Stomach (tissue), 19 donors: ENCODE measurements at places on chromosomes 5 and 9. TPM values are rescaled to one million over a fixed set of nuclear protein-coding genes. Genes with fewer than 3 reads are reported as not detected.

DNA sequence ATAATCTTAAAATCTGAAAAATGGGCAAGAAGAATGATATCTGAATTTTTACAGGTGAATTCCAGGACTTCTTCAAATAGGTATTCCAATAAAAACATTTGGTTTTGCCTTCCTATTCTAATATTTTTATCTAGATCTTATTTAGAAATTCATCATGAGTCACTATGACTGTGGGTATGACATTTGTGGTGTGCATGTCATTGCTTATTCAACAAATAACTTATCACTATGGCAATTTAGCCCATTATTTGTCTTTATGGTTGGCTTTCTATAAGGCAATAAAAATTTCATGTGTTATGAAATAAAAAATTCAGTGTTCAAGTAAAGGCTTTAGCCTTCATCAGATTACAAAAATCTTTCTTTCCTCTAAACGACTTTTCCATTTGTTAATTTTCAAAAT, 1139.6 kb upstream of the NUDT12 start:
- no peak overlapping the region for H3K4me3 ChIP-seq
- no peaks in the 10 kb centered on the region for H3K27me3 ChIP-seq
- H3K27ac ChIP-seq, result no peak overlapping the region
- no peaks in the 10 kb centered on the region for H3K36me3 ChIP-seq

The CRHBP gene
- total RNA-seq, result not detected

- no peaks in the 10 kb centered on the region for H3K4me1 ChIP-seq
- no peak overlapping the region for H3K4me3 ChIP-seq
- no peak for DNase-seq
- H3K36me3 ChIP-seq, result no peaks in the 10 kb centered on the region
These were observed 32.4 kb downstream of the MUSK start for GRCh38 chr9:110700953-110701352.

GRCh38 chr9:17958363-17958762, 379.5 kb downstream of the SH3GL2 start:
- no peak overlapping the region for H3K4me3 ChIP-seq
- no peak overlapping the region for H3K27ac ChIP-seq
- DNase-seq, result no peak
- H3K4me1 ChIP-seq, result no peaks in the 10 kb centered on the region

DNA sequence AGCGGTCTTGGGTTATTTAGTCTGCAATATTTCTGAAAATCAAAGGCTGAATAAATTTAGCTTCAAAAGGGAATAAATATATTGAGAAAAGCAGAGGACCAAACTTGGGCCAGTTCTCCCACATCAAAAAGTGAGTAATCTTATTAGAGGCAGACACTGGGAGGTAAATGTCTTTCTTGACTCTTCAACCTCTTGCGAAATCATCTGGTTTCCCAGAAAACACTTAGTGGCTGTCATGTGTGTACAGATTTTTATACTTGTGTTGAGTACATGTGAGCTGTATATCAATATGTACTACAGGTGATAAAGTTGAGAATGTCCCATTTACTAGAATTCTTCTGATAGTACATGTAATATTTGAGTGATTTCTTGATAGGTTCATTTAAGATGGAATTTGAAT, 454.9 kb downstream of the PRR16 start:
- no peaks in the 10 kb centered on the region for H3K4me1 ChIP-seq
- no peak for DNase-seq
- no peaks in the 10 kb centered on the region for H3K27me3 ChIP-seq
- no peak overlapping the region for H3K4me3 ChIP-seq

DNA sequence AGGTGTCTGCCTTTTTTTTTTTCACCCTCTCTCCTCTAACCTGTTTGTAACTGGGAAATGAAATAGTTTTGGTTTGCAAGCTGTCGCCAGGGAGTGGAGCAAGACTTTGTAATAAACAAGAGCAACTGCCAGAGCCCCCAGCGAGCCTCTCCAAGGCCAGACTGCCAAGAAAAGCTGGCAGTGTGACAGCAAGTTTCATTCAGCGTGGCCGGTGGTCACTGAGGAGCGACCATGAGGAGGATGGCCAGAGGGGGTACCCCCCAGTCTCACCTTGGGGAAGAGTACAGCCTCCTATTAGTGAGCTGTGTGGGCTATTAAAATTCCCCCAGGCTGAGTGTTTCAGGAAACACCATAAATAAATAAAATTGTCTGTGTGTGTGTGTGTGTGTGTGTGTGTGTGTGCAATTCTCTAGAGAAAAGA, 49.9 kb downstream of the ZFAND5 start:
- peak; percentile 87 for DNase-seq
- H3K27ac ChIP-seq, result peak overlapping the region; percentile 92
- H3K36me3 ChIP-seq, result no peaks in the 10 kb centered on the region
- peak overlapping the region; percentile 23 for H3K4me3 ChIP-seq

DNA sequence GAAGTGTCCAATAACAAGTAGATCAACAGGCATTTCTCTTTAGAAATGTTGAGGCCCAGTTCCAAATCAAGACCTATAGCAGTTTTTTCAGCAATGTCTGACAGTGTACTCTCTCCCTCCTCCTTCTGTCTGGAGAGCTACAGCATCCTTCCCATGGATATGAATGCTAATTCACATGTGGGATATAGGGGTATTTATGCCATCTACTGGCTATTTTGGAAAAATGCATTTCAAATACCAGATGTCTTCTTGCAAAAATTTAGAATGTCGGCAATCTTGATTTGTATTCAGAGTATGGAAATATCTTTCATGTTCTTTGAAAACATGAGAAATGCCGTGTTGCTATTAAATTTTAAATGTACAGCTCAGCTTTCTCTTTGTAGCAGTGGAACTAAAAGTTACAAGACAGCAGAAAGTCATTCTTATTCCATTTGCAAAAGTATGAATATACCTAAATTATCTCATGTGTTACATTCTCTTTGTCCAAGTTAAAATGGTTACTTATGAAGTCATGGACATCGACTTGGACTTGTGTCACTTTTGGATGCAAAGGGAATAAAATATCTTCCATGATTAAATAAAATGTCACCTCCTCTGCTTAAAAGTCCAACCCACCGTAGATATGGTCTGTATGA, 647.8 kb downstream of the TAF11L14 start:
- H3K27ac ChIP-seq, result no peak overlapping the region
- H3K4me3 ChIP-seq, result no peak overlapping the region
- no peaks in the 10 kb centered on the region for H3K36me3 ChIP-seq
- no peaks in the 10 kb centered on the region for H3K4me1 ChIP-seq
- DNase-seq, result peak; percentile 62

DNA sequence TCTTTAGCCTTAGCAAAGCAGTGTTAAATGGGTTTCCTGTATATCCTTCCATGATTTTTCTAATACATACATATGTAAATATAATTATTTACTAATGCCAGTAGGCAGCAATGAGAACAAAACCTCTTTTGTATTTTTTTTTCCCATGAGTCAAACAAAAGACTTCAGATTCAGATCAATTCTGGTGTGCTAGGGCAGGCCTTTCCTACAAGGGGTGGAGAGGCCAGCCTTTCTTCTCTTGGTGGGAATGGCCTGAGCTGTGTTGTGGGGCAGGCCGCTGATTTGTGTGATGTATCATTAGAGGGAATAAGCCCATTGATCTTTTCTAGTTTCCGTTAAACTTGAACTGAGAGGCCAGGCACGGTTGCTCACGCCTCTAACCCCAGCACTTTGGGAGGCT, 115.5 kb upstream of the DMRT1 start:
- H3K36me3 ChIP-seq, result no peaks in the 10 kb centered on the region
- DNase-seq, result peak; percentile 40
- no peak overlapping the region for H3K27ac ChIP-seq
- no peaks in the 10 kb centered on the region for H3K4me1 ChIP-seq

The KIF12 gene
- total RNA-seq, result 16.3 TPM

GRCh38 chr9:18997151-18997550, 35.9 kb downstream of the SAXO1 start:
- no peak for DNase-seq
- H3K27me3 ChIP-seq, result no peaks in the 10 kb centered on the region
- H3K27ac ChIP-seq, result no peak overlapping the region
- no peaks in the 10 kb centered on the region for H3K4me1 ChIP-seq
- no peak overlapping the region for H3K4me3 ChIP-seq

The BHMT2 gene
- 0.45 TPM for total RNA-seq

GRCh38 chr5:157463081-157463480, 3.1 kb downstream of the NIPAL4 start:
- H3K4me1 ChIP-seq, result peaks cover 10% of the 10 kb centered on the region
- peaks cover 8% of the 10 kb centered on the region for H3K36me3 ChIP-seq
- no peak overlapping the region for H3K4me3 ChIP-seq
- no peak overlapping the region for H3K27ac ChIP-seq

- H3K36me3 ChIP-seq, result no peaks in the 10 kb centered on the region
- H3K4me1 ChIP-seq, result no peaks in the 10 kb centered on the region
- H3K4me3 ChIP-seq, result no peak overlapping the region
- no peak for DNase-seq
These were observed 340.9 kb downstream of the EFNA5 start for GRCh38 chr5:107329850-107330249.

DNA sequence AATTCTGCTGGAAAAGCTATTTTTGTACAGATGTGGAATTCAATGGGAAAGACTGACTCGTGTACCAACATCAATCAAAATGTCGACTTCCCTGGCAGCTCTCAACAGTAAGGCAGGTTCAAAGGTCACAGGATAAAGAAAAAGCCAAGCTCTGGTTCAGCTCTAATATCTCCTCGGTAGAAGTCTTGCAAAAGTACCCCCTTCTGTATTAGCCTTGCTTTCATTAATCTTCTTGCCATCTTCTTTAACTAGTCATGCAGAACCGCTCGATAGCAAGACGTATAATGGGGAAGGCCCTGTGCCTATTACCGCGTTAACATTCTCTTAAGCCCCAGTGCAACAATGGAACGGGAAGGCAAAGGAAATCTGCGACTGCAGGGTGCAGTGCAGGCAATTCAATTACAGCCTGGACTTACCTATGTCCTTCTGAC, 201.2 kb downstream of the GAPVD1 start:
- no peak overlapping the region for H3K27ac ChIP-seq
- H3K36me3 ChIP-seq, result peaks cover 8% of the 10 kb centered on the region
- H3K4me3 ChIP-seq, result no peak overlapping the region
- H3K4me1 ChIP-seq, result peaks cover 40% of the 10 kb centered on the region
- H3K27me3 ChIP-seq, result no peaks in the 10 kb centered on the region

DNA sequence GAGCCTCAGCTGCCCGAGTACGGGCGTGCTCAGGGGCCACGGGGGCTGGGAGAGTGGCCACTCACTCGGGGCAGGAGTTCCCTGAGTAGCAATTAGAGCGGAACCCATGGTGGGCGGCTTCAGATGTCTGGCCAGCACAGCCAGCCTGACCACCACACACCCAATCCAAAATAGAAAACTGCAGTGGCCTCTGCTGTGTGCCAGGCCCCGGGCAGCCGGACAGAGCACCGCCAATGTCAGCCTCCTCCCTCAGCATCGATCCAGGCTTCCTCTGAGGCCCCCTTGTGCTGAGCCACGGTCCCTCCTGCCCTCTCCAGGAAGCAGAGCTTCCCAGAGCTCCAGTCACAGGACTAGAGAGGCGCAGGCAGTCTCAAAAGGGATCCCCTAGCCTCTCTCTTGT, 2.7 kb downstream of the ADAMTS2 start:
- DNase-seq, result no peak
- H3K27ac ChIP-seq, result no peak overlapping the region
- H3K36me3 ChIP-seq, result no peaks in the 10 kb centered on the region
- peak overlapping the region; percentile 62 for H3K4me3 ChIP-seq
- no peaks in the 10 kb centered on the region for H3K27me3 ChIP-seq

GRCh38 chr9:98894171-98894570, 49.5 kb upstream of the COL15A1 start:
- no peak overlapping the region for H3K4me3 ChIP-seq
- H3K27ac ChIP-seq, result no peak overlapping the region
- H3K4me1 ChIP-seq, result peaks cover 8% of the 10 kb centered on the region
- no peaks in the 10 kb centered on the region for H3K27me3 ChIP-seq

DNA sequence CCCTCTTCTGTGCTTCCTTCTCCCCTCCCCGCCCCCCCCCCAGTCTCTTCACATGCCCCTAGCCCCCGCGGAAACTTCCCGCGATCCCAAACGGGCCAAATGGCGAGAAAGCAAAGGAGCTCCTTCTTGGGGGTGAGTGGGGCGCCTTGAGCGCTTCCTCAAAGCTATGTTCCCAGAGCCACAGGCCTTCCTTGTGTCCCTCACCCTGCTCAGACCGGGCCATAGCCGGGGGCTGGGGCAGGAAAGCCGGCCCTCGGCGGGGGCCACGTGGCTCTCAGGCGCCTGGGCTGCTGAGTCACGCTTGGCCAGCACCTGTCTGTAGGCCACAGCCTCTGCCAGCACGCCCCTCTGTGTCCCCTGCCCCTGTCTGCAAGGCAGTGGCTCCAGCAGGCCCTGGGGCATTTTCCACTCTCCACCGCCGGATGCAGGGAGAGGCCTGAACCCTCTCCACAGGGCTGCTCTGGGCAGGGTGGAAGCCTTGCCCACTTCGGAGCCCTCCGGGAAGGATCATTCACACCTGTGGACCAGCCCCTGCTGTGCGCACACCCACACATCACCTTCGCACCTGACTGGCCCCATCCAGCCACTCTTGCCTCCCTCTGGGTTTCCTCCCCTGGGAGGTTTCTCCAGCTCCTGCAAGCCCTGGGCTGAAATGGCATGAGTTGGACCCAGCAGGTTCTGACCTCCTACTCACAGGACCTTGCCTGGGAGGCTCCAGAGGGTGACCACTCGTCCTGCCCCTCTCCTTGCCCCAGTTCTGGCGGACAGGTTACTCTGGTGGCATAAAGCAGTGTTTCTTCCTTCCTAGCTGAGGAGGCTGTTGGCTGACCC, 1.2 kb upstream of the SQSTM1 start:
- peaks cover 26% of the 10 kb centered on the region for H3K36me3 ChIP-seq
- H3K27ac ChIP-seq, result peak overlapping the region; percentile 99
- peak; percentile 77 for DNase-seq
- H3K4me1 ChIP-seq, result peaks cover 70% of the 10 kb centered on the region
- peak overlapping the region; percentile 100 for H3K4me3 ChIP-seq

GRCh38 chr5:180521591-180521990, 27.4 kb downstream of the CNOT6 start:
- DNase-seq, result no peak
- peaks cover 60% of the 10 kb centered on the region for H3K4me1 ChIP-seq
- H3K36me3 ChIP-seq, result no peaks in the 10 kb centered on the region
- H3K27ac ChIP-seq, result no peak overlapping the region
- no peaks in the 10 kb centered on the region for H3K27me3 ChIP-seq

DNA sequence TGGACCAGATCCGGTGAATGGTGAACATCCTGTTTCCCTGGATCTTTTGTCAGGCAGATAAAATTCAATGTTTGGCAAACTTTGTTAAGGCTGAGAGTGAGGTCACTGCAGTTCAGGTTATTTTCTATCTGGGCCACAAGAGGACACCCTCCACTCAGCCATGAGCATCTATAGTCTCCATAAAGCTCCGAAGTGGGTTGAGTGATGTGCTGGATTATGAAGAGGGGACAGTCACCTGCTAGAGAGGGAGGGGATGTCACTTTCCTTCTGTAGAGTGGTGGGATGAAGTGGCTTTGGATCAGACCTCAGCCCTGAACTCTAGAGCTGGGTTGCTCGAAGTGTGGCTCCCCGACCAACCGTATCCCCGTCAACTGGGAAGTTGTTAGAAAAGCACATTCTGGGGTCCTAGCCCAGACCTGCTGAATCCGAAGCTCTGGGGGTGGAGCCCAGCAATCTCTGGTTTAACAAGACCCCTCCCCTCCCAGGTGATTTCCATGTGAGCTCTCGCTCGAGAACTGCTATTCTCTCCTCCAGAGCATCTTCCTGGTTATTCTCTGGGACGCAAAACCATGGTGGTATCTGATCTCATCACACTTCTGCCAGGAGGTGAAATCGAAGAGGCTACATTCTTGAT, 31.8 kb upstream of the FGF1 start:
- H3K27ac ChIP-seq, result no peak overlapping the region
- H3K36me3 ChIP-seq, result no peaks in the 10 kb centered on the region
- H3K4me1 ChIP-seq, result peaks cover 29% of the 10 kb centered on the region

GRCh38 chr9:122403381-122404000, 32.7 kb downstream of the PTGS1 start:
- DNase-seq, result no peak
- H3K36me3 ChIP-seq, result no peaks in the 10 kb centered on the region
- H3K27ac ChIP-seq, result no peak overlapping the region
- peaks cover 9% of the 10 kb centered on the region for H3K27me3 ChIP-seq
- no peaks in the 10 kb centered on the region for H3K4me1 ChIP-seq
- H3K4me3 ChIP-seq, result no peak overlapping the region
